Hematopoietic multipotent progenitor cell treated with erythropoietin and hydrocortisone succinate and interleukin-3 and kit ligand, for 17 days (in vitro differentiated cells): ENCODE measurements at places on chromosomes 6 and 20.

- DNase-seq: no peak
Observed at GRCh38 chr6:136920216-136920615, 1.9 kb upstream of the SLC35D3 start.

DNA sequence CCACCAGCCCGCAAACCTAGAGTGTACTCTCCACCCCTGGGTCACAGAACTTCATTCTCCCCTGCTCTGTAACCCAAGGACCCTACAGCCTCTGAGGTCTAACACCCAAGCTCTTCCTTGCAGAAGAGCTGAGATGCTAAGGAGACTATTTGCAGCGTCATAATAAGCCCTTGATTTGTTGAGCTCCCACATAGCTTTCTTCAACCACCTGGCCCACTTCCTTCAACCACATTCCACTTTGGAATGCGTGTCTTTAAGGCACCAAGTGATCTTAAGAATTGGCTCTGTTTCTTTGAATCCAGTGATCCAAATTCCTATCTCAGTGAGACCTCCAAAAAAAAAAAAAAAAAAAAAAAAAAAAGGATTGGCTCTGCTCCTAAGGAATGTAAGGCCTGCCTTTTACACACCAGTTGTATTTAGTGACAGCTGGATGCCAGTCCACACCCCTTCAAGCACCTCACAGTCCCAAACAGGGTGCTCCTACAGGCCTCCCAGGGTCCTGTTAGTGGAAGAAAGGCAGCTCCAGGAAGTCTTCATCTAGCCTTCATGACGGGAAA is 106.2 kb downstream of the UBE3D start:
- DNase-seq: no peak

DNA sequence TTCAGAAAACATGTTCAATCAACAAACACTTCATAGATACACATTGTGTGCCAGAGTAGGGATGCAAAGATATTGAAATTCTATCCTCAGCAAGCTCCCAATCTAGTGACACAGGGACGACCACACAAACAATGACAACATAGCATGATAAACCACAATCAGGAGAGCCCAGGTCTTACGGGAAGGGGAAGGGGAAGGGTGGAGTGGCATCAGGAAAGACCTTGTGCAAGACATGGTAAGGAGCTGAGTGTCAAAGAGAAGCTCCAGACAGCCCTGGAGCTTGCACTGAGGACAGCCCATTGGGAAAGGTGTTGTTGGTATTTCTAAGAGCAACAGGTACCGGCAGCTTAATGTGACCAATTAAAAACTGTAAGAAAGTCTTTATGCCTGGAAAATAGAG is 103.6 kb downstream of the PDE7B start:
- no peak for DNase-seq

GRCh38 chr6:100671740-100672139 is 207.0 kb upstream of the SIM1 start:
- no peak for DNase-seq

GRCh38 chr6:26335231-26335630 is 29.8 kb upstream of the BTN3A2 start:
- no peak for DNase-seq

DNA sequence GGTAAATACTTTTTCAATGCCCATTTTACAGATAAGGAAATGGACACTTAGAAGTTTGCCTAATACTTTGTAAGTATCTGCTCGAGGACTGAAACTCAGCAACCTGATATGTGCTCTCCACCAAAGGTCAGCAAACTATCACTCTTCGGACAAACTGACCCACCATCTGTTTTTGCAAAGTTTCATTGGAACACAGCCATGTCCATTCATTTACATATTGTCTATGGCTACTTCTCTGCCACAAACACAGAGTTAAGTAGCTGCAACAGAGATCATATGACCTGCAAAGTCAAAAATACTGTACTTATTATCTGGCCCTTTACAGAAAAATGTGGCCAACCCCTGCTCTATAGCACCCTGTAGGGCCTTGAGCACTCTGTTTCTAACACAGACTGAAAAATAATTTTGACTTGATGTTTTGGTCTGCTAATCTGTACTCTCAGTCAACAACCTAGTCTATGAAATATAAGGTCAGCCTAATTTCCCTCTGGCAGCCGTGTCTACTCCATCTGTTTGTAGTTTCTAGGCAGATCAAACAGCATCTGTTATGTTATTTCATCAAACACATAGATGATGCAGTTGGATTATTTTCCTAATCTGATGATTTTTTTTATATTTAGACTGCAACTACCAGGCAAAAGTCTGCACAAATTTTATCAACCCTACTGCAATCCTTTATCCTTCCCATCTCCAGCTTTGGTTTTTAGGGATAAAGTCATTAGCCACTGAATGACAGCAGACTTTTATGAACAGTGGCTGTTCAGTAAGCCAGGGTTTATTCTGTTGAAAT is 41.4 kb upstream of the BEND6 start:
- no peak for DNase-seq

DNA sequence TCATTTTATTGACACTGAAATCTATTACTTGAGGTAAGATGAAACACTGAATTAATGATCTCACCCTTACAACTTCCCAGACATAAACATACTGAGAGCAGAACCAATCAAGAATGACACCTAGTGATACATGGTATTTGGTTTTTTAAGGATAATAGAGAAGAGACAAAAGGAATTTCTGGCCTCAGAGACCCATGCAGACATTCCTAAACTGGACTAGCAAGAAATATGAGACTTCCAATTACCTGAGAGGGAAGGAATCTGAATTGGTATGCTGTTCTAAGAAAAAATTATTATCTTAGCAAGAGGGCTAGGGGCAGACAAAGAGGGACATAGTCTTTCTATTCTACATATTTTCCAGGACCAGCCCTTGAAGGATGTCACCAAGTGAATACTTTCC is 141.1 kb downstream of the BMP5 start:
- no peak for DNase-seq

DNA sequence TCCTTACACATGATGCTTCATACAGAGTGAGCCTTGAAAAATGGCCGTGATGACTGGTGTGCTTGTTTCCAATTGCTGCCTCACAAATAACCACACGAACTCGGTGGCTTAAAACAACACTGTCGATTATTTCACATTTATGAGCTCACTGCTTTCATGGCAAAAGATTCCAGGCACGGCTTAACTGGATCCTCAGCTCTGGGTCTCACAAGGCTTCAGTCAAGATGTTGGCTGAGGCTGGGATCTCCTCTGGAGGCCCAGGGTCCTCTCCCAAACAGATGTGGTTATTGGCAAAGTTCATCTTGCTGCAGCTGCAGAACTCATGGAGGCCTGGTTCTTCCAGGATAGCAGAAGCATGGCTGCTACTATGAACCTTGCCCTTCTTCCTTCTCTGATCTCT is 144.6 kb downstream of the TFAP2C start:
- DNase-seq: no peak

- no peak for DNase-seq
Observed at GRCh38 chr20:19710336-19711120, 47.5 kb upstream of the RIN2 start.

DNA sequence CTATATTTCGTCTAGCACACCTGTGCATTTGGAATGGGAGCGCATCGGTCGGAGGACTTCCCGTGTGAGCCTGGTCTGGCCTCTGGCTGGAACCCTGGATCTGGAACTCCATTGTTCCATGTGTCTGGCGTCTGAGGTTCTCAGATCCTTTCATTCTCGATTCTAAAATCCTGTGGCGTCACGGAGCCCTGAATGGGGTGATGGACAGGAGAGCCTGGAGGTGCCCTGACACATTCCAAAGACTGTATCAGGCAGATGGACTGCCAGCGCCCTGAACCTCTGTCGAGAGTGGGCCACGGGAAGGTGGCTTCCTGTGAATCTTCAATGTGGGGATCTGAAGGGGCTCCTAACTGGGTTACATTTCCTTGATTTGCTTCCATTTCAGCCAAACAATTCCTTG is 20.6 kb downstream of the MYH7B start:
- no peak for DNase-seq

GRCh38 chr6:89022798-89023197 is 57.8 kb upstream of the PNRC1 start:
- no peak for DNase-seq

- DNase-seq: no peak
Observed at GRCh38 chr20:36881888-36882287, 6.0 kb downstream of the TLDC2 start.

- no peak for DNase-seq
Observed at GRCh38 chr6:150256618-150257272, 112.1 kb upstream of the IYD start.
